ENCODE measurements at places on chromosomes 1 and 21.

- DNase-seq: no peak
Observed at GRCh38 chr1:100760511-100760910, 41.0 kb downstream of the VCAM1 start.

DNA sequence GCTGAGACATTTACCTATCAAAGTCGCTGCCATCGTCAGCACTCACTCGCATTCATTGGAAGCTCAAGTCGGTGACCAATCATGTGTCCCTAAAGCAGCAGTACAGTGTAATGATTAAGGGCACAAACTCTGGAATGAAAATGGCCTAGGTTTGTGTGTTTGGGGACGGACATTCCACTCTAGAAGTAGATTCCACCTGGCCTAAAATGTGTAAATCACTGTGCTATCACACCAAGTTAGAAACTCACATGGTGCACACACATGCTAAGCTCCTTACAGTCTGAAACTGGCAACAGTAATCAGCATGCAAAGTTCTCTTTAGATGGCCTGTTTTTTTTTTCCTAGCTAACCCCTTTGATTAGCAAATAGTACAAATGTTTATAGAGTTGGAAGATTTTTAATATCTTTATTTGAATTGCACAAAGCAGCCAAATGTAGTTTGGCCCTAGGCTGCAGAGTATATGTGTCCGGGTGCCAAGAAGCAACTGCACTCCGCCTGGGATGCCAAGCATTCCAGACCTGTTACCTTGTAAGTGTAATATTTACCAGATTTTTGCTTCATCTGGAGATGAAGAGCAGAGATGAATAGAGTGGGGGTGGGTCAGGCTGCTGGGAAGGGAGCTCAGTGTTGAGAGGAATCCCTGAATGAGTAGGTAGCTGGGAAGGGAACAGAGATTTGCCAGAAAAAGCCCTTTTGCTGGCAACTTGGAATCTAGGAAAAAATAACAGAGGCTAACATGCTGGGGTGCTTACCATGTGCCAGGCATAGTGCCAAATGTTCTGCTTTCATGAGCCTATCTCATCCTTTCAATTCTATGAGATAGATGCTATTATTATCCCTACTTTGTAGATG, 35.2 kb downstream of the TGFB2 start:
- DNase-seq: no peak

GRCh38 chr1:33018112-33018511, 18.6 kb downstream of the AK2 start:
- no peak for DNase-seq

GRCh38 chr1:160646711-160647328, at the start of gene SLAMF1:
TSS of gene SLAMF1 (minus strand) at chr1:160647044. CDS start at chr1:160646945, 99 bp downstream.
- no peak for DNase-seq

- peak; percentile 29 for DNase-seq
Observed at GRCh38 chr1:62144238-62144831, 50.3 kb upstream of the L1TD1 start.

DNA sequence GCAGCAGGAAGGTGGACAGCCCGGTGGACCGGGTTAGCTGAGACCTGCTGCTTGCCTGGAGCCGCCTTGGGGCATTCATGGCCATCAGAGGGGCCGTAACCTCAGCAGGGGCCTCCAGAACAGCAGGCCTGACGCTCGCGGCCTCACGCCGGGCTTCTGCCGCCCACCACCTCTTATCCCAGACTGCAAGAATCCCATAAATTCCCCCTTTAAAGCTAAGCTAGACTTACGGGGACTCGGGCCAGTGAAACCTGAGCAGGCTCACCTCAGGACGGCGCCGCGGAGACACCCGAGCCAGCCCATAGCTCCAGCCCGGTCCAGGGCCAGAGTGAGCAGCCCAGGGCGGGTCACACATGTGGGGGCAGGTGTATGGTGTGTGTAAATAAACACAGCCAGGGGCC, 132.3 kb downstream of the GLIS1 start:
- no peak for DNase-seq

GRCh38 chr21:41086569-41086968, 81.4 kb upstream of the BACE2 start:
- no peak for DNase-seq

- DNase-seq: no peak
Observed at GRCh38 chr1:162485236-162485635, 12.4 kb upstream of the UHMK1 start.

GRCh38 chr1:171983584-171983983, 142.3 kb downstream of the DNM3 start:
- DNase-seq: no peak

DNA sequence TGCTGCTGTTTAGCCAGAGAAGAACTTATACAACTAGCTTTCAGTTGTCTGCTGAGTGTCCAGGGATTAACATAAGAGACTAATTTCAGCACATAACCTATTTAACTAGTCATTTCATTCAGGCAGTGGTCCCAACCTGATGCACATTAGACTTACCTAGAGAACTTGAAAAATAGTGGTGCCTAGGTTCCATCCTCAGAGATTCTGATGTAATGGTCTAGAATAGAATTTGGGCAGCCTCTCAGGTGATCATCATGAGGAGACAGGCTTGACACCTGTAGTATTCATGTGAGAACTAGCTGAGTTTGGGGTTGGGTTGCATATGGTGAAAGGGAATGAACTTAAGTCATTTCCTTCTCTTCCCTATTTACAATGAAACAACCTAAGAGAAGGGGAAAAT, 24.8 kb downstream of the CNST start:
- no peak for DNase-seq

DNA sequence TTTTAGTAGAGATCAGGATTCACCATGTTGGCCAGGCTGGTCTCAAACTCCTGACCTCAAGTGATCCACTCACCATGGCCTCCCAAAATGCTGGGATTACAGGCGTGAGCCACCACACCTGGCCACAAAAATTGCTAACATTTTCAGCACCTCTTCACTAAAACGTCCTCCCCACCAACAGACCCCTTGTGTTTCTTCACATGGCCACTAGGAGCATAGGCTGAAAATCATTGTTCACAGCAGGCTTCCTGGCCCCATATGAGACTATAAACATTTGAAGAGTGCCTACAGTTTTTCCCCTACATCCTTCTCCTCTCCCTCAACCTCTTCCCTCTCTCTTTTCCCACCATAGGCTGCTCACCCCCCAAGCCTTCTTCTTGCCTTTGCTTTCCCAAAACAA, 28.0 kb upstream of the SFPQ start:
- DNase-seq: no peak

GRCh38 chr1:234957330-234958065, 171.1 kb downstream of the TOMM20 start:
- DNase-seq: peak; percentile 39

DNA sequence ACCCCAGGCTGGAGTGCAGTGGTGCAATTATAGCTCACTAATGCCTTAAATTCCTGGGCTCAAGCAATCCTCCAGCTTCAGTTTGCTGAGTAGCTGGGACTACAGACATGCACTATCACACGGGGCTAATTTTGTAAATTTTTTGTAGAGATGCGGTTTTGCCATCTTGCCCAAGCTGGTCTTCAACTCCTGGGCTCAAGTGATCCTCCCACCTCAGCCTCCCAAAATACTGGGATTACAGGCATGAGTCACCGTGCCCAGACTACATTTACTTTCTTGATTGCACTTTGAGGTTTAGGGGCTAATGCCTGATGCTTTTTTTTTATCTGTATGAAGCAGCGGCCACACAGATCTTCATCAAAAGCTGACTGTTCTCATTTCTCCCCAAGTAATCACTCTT, 124.6 kb downstream of the KIF26B start:
- no peak for DNase-seq

DNA sequence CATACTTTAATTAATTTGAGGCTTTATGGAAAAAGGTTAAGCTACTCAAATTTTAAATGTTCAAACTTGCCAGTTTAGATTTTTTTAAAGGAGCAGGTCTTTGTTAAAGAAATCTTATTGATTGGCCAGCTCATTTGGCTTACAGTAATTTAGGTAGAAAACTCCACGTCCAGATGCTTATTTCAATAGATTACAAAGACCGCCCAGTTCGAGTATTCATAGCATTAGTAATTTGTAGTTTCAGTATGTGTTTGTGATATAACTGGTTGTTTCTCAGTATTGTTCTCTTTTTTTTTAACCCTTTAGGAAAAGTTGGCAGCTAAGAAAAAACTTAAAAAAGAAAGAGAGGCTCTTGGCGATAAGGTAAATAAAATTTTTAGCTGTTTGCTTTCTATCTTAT, 1.6 kb downstream of the RPF1 start:
- no peak for DNase-seq
